ENCODE measurements at places on chromosomes 11 and 22. TPM values are rescaled to one million over a fixed set of nuclear protein-coding genes. Genes with fewer than 3 reads are reported as not detected.

DNA sequence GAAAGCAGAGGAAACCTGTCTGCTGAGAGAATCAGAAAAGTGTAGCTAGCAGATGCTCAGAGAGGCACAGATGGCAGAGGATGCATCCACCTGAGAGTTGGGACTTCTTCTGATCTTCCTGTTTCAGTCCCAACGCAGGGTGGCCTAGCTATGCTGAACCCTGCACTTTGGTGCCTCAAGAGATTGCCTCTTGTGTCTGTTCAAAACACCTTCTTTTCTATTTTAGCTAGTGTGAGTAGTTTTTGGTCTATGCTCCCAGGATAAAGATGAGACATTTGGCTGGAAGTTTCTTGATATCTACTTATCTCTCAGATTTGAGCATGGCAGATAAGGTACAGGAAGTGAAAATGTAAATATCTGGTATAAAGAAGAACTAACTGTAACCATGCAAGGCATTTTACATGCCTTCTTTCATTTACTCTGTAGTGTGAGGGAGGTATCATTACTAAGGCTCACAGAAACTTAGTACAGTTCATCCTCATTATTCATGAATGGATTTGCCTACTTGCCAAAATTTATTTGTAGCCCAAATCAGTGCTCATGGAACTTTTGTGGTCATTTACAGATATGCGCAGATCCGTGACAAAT is 47.0 kb upstream of the PSMA1 start:
- H3K36me3 ChIP-seq, result no peaks in the 10 kb centered on the region
- H3K4me1 ChIP-seq, result no peaks in the 10 kb centered on the region
- no peak overlapping the region for H3K4me3 ChIP-seq
- no peaks in the 10 kb centered on the region for H3K27me3 ChIP-seq

GRCh38 chr22:10727393-10727792 is 4800.6 kb upstream of the OR11H1 start:
- no peak overlapping the region for H3K27ac ChIP-seq
- H3K36me3 ChIP-seq, result no peaks in the 10 kb centered on the region
- no peak for DNase-seq
- H3K4me1 ChIP-seq, result no peaks in the 10 kb centered on the region
- H3K4me3 ChIP-seq, result no peak overlapping the region

DNA sequence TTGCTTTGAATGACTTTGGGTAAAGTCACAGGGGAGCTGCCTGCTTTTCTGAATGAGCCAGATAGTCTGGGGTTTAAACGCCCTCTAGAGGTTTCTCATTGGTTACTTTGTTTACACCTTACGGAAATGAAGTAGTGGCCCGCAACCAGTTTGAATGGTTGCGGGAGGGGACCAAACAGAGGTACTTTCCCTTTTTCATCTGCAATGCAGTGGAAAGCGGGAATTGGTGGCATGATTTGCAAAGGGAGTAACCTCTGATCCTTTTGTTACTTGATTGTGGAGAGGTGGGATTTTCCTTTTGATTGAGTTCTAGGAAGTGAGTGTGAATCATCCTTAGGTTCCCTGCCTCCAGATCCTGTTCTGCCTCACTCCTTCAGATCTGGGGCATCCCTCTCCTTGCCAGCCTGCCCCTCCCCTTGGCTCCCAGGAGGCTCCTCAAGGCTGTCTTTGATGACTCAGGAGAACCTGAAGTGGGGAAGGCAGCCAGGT is 15.9 kb upstream of the GLYATL1 start:
- H3K36me3 ChIP-seq, result no peaks in the 10 kb centered on the region
- peaks cover 2% of the 10 kb centered on the region for H3K27me3 ChIP-seq
- peaks cover 9% of the 10 kb centered on the region for H3K4me1 ChIP-seq
- no peak overlapping the region for H3K27ac ChIP-seq
- no peak overlapping the region for H3K4me3 ChIP-seq

DNA sequence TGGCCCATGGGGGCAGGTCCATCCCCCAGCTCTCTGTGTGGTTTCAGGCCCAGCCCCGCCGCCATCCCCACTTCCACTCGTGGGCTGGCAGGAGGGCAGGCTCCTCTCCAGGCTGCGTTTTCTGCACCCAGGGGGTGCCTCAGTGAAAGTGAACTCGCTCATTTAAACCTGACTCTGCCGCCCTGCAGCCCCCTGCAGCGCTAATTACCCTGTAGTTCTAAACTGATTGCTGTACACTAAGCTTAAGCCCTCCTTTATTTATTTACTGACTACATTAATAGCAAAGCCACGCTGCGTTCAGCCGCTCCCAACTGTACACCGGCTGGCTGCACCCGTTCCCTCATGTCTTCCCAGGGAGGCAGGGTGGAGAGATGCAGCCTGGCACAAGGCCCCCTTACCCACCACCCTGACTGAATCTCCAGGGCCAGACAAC is 36.6 kb upstream of the NNMT start:
- no peak overlapping the region for H3K4me3 ChIP-seq
- no peaks in the 10 kb centered on the region for H3K36me3 ChIP-seq
- peaks cover 21% of the 10 kb centered on the region for H3K27me3 ChIP-seq
- no peak for DNase-seq
- no peak overlapping the region for H3K27ac ChIP-seq
- peaks cover 37% of the 10 kb centered on the region for H3K4me1 ChIP-seq

GRCh38 chr11:22677153-22677903 is 10.9 kb downstream of the GAS2 start:
- H3K4me3 ChIP-seq, result no peak overlapping the region
- DNase-seq, result peak; percentile 87
- H3K27ac ChIP-seq, result no peak overlapping the region
- no peaks in the 10 kb centered on the region for H3K27me3 ChIP-seq

DNA sequence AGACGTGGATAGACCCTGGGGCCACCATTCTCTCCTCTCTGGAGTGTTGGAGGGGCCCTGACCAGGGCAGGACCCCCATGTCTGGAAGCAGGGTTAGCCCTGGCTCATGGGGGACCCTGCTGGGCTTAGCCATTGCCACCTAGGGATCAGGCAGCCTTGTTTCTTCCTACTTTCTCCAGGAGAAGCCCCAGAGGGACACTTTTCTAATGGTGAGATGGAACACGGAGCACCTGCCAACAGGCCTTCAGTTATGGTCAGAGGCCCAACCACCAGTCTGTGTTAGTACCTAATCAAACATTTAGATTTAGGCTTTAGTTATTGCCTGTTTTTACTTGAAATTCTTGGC is 1.9 kb upstream of the C22orf39 start:
- peaks cover 49% of the 10 kb centered on the region for H3K36me3 ChIP-seq
- peaks cover 18% of the 10 kb centered on the region for H3K4me1 ChIP-seq
- no peak overlapping the region for H3K4me3 ChIP-seq
- H3K27ac ChIP-seq, result no peak overlapping the region
- no peaks in the 10 kb centered on the region for H3K27me3 ChIP-seq

GRCh38 chr11:33005175-33005574 is 10.5 kb upstream of the DEPDC7 start:
- H3K4me1 ChIP-seq, result peaks cover 3% of the 10 kb centered on the region
- no peaks in the 10 kb centered on the region for H3K27me3 ChIP-seq
- no peak overlapping the region for H3K27ac ChIP-seq
- no peak for DNase-seq
- no peak overlapping the region for H3K4me3 ChIP-seq

GRCh38 chr22:42414021-42414420 is 18.2 kb downstream of the NFAM1 start:
- peaks cover 12% of the 10 kb centered on the region for H3K27me3 ChIP-seq
- H3K27ac ChIP-seq, result no peak overlapping the region
- H3K36me3 ChIP-seq, result no peaks in the 10 kb centered on the region
- peaks cover 15% of the 10 kb centered on the region for H3K4me1 ChIP-seq
- no peak for DNase-seq
- no peak overlapping the region for H3K4me3 ChIP-seq

- H3K27ac ChIP-seq, result no peak overlapping the region
- DNase-seq, result peak; percentile 7
- H3K4me3 ChIP-seq, result no peak overlapping the region
- no peaks in the 10 kb centered on the region for H3K36me3 ChIP-seq
These were observed 118.3 kb downstream of the CYP2R1 start for GRCh38 chr11:14773755-14774154.

DNA sequence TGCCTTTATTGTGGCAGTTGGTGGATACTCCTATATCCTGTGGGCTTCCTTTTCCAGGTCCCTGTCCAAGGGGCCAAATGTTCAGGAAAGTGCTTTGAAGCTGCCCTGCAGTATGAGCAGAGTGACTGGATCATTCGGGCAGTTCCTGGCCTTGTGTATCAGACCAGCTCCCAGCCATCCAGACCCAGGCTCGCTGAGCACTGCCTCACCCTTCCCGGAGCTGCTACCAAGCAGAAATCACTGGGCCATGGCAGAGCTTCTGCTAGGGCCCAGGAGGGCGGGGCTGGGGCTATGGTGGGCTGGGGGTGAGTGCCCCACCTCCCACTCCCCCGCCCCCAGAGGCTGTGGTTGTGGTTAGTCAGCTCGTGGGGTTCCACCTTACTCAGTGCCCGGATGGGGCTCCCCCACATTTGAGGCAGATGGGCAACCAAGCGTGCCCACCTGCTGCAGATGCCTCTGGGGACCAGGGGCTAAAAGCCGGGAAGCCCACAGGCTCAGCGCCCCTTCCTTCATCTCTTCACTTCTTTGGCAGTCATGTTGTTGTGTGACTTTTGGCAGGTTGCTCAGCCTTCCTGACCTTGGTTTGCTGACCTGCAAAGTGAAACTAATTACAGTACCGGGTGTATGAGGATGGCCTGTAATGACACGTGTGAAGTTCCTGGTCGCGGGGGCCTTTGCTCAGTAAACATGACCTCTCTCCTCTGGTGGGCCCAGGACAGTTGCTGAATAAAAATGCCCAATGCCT is 2.1 kb upstream of the LRRC32 start:
- no peak overlapping the region for H3K4me3 ChIP-seq
- H3K27me3 ChIP-seq, result peaks cover 29% of the 10 kb centered on the region
- no peaks in the 10 kb centered on the region for H3K36me3 ChIP-seq
- DNase-seq, result no peak
- H3K4me1 ChIP-seq, result peaks cover 45% of the 10 kb centered on the region
- no peak overlapping the region for H3K27ac ChIP-seq

DNA sequence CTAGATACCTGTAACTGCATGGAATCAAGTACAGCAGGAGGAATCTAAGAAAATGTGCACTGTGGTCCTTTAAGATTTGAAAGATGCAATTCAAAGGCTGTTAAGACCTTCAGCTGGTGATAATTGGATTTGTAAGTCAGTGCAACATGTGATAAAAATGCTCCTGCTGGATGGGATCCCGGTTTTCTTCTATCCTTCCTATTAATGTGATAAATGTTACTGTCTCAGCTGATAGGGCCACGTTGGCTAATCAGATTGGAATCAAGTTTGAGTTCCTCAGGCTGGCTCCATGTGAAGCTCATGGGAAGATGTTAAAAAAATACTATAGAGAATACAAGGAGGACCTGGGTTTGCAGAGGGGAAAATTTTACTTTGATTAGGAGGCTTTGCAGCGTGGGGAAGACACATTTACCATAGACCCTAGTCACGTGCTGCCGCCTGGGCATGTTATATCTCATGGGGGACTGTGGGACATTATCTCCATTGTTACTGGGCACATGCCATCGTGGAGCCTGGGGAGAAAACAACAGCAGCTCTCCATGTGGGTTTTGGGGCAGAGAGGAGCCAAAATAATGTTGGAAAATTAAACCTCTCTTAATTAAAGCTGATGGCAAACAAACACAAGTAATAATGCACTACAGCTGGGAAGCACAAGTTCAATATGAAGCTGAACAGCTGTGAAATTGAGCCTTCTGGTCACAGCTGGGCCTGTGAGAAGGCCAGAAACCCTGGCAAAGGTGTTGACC is 652.5 kb downstream of the NTM start:
- no peaks in the 10 kb centered on the region for H3K27me3 ChIP-seq
- H3K27ac ChIP-seq, result no peak overlapping the region
- H3K36me3 ChIP-seq, result no peaks in the 10 kb centered on the region
- peaks cover 8% of the 10 kb centered on the region for H3K4me1 ChIP-seq
- H3K4me3 ChIP-seq, result no peak overlapping the region

DNA sequence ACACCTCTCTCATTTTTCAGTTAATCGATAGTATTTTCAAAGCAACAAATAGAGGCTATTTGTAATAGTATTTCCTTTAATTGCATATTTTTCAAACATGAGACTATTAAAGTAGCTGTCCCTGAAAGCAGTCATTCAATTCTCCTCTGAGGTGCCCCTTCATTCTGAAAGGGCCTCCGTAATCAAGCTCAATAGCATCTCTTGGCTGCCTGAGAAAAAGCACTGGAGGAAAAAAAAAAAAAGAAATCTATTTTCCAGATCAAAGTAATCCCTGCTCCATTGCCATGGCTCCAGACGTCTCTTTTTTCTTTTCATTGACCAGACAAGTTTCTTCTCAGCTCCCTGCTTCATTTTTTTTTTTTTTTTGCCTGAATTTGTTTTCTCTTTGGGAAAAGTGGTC is 154.5 kb upstream of the BLID start:
- H3K4me1 ChIP-seq, result peaks cover 7% of the 10 kb centered on the region
- DNase-seq, result peak; percentile 56
- no peaks in the 10 kb centered on the region for H3K27me3 ChIP-seq
- no peak overlapping the region for H3K4me3 ChIP-seq
- no peaks in the 10 kb centered on the region for H3K36me3 ChIP-seq

DNA sequence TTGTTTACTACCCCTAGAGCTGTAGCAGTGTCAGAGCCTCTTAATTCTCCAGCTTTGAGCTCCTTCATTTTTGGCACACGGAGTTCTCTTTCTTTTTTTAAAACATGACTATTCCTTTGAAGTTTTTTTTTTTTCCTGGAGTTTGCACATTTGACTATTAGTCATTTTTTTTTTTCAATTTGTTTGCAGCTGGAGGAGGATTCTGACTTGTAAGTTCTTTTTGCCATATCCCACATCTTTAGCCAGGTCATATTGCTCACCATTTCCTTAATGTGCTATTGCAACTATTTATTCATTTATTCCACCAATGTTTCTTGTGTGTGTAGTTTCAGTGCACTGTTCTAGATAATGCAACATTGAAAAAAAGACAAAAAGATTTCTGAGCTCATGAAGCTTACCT is 166.3 kb upstream of the ARHGAP20 start:
- H3K4me1 ChIP-seq, result peaks cover 3% of the 10 kb centered on the region
- no peaks in the 10 kb centered on the region for H3K36me3 ChIP-seq
- peak; percentile 49 for DNase-seq
- H3K27me3 ChIP-seq, result no peaks in the 10 kb centered on the region
- H3K4me3 ChIP-seq, result no peak overlapping the region

GRCh38 chr11:129391360-129391759 is 15.7 kb downstream of the BARX2 start:
- no peaks in the 10 kb centered on the region for H3K36me3 ChIP-seq
- DNase-seq, result no peak
- H3K27me3 ChIP-seq, result peaks cover 11% of the 10 kb centered on the region
- no peak overlapping the region for H3K4me3 ChIP-seq
- H3K4me1 ChIP-seq, result no peaks in the 10 kb centered on the region

GRCh38 chr11:97691061-97691460 is 1301.2 kb downstream of the JRKL start:
- H3K4me3 ChIP-seq, result no peak overlapping the region
- DNase-seq, result no peak
- H3K4me1 ChIP-seq, result no peaks in the 10 kb centered on the region
- no peak overlapping the region for H3K27ac ChIP-seq
- H3K27me3 ChIP-seq, result no peaks in the 10 kb centered on the region

The MAJIN gene
- not detected for total RNA-seq

The FDX1 gene
- total RNA-seq, result 7.7 TPM

The OR56A4 gene
- total RNA-seq, result under 0.01 TPM

The TMEM135 gene
- total RNA-seq, result 15.3 TPM

The APOL6 gene
- 2.6 TPM for total RNA-seq

The SLCO2B1 gene
- total RNA-seq, result 8.2 TPM

The OR5F1 gene
- total RNA-seq, result not detected

The OR10A2 gene
- not detected for total RNA-seq
